Hematopoietic multipotent progenitor cell treated with erythropoietin and hydrocortisone succinate and interleukin-3 and kit ligand, for 15 days (in vitro differentiated cells): ENCODE measurements at places on chromosomes 16 and 17.

- no peak for DNase-seq
These were observed 1.2 kb upstream of the MSLN start for GRCh38 chr16:759110-759910.

DNA sequence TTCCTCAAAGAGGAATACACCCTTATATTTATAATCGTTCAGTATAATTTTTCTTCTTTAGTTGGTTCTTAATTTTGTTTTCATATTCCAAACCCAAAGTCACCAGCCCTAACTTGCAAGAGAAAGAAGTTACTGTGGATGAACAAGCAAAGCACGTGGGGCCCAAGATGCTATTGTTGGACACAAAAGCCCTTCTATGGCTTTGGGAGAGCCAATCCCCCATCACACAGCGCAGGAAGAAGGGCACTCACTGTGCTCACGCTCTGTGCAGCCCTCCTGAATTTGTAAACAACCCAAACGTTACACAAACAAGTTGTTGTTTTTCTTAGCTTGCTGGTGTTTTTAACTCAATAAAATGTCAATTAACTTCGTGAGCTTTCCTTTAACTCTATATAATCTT, 22.5 kb downstream of the SPPL2C start:
- no peak for DNase-seq

- DNase-seq, result no peak
These were observed 13.0 kb upstream of the SALL1 start for GRCh38 chr16:51163894-51164566.

DNA sequence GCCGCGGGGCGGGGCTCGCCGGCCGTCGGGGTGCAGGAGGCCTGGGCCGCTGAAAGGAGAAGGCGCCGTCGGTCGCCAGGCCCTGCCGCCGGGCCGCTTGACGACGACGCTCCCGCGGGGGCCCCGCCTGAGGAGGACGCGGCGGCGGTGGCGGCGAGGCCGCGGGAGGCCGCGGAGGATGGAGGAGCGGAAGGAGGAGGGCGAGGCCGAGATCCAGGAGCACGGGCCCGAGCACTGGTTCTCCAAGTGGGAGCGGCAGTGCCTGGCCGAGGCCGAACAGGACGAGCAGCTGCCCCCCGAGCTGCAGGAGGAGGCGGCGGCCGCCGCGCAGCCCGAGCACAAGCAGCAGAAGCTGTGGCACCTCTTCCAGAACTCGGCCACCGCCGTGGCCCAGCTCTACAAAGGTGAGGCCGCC, 430 bp downstream of the HAPSTR1 start:
- DNase-seq, result peak; percentile 44

DNA sequence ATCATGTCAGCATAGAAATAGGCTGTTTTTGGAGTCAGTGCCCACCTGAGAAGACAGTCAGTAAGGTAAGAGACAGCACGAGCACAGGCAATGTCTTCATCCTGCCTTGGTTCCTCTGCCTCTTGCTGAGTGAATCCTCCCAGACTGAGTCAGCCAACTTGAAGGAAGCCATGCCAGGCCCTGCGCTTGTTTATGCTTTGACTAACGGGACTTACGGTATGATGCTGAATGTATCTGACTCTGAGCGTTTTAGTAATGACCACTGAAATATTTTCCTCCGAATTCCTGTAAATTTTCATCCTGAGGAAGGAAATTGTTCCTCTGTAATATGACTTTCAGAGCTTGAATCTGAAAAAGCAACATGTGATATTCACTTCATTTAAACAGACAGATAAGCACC, 18.0 kb downstream of the C17orf67 start:
- DNase-seq, result no peak

GRCh38 chr16:66262253-66263167, 104.0 kb upstream of the CDH5 start:
- no peak for DNase-seq
